Gastrocnemius medialis (tissue), 4 donors: ENCODE measurements at places on chromosomes 13 and 19.

GRCh38 chr13:44004878-44005277 lies 125.2 kb downstream of the LACC1 start:
- no peak overlapping the region for H3K4me3 ChIP-seq
- H3K27me3 ChIP-seq, result no peaks in the 10 kb centered on the region
- no peaks in the 10 kb centered on the region for H3K36me3 ChIP-seq

DNA sequence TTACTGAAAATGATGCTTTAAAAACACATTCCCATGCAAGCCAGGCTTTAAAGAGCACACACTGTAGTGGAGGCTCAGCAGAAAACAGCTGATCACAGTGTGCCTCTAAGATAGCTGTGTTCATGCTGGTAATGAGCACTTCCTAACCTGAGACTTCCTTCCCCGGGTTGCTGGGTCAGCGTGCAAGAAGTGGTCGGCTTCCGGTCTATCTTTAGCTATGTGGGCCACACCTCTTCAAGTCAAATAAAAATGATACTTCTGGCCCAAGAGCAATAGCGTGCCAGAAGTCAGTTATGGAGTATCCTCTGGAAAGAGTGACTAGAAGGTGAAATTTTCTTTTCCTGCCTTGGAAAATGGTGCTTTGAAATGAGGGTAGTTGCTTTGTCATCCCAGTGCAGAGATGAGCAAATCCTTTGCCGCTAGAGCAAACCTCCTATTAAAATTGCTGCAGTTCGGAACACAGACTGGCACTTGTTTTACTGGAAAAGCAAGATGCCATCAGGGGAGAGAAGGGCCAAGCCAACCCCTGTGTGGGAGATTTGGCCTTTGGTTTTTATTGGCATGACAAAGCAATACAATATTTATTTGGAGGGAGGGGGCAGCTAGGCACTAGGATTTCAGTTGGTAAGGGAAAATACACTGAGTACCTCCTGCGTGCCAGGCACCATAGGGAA lies 64.2 kb downstream of the ARHGAP35 start:
- H3K27ac ChIP-seq, result peak overlapping the region; percentile 85
- peaks cover 63% of the 10 kb centered on the region for H3K4me1 ChIP-seq

- H3K36me3 ChIP-seq, result no peaks in the 10 kb centered on the region
- H3K27ac ChIP-seq, result no peak overlapping the region
- no peak for DNase-seq
- no peak overlapping the region for H3K4me3 ChIP-seq
- no peaks in the 10 kb centered on the region for H3K27me3 ChIP-seq
- no peaks in the 10 kb centered on the region for H3K4me1 ChIP-seq
Observed at GRCh38 chr19:13484166-13484565, 22.1 kb downstream of the CACNA1A start.

DNA sequence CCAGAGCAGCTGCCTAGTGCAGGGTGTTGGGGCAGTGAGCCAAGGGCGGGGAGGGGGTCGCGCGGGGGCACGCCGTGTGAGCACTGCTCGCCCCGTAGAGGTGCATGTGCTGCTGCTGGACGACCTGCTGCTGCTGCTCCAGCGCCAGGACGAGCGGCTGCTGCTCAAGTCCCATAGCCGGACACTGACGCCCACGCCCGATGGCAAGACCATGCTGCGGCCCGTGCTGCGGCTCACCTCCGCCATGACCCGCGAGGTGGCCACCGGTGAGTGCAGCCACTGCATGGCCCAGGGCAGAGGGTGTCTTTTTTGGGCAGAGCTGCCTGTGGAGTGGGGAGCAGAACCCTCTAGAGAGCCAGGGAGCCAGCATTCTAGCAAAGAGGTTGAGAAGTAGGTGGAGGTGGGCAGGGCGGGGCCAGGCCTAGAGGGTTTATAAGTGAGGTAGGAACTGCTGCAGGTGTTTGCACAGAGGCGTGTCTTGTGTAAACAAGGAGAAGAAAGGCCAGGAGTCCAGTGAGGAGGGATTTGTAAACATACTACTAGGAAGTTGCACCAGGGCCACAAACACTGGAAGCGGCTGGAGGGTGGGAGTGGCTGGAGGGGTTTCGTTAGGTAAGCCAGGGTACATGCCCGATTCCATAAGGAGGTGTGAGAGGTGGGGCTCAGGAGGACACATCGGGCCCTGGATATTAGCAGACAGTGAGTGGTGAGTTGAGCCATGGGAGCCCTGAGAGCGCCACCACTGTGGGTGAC lies 21.3 kb downstream of the ARHGEF1 start:
- no peaks in the 10 kb centered on the region for H3K36me3 ChIP-seq
- no peaks in the 10 kb centered on the region for H3K27me3 ChIP-seq
- no peak overlapping the region for H3K4me3 ChIP-seq
- no peaks in the 10 kb centered on the region for H3K4me1 ChIP-seq
- DNase-seq, result no peak
- no peak overlapping the region for H3K27ac ChIP-seq

- H3K27ac ChIP-seq, result peak within 1 kb of the TSS; percentile 86
- peaks cover 61% of the 10 kb centered on the region for H3K4me1 ChIP-seq
- peak within 1 kb of the TSS; percentile 87 for H3K4me3 ChIP-seq
- no peaks in the 10 kb centered on the region for H3K36me3 ChIP-seq
Observed at GRCh38 chr19:2782936-2783780, at the start of gene SGTA. TSS of gene SGTA (minus strand) at chr19:2783273. CDS start at chr19:2769068, 14,205 bp downstream.

GRCh38 chr13:34681405-34681955 lies 260.6 kb upstream of the NBEA start:
- no peak for DNase-seq
- H3K4me3 ChIP-seq, result no peak overlapping the region
- H3K27me3 ChIP-seq, result no peaks in the 10 kb centered on the region
- H3K36me3 ChIP-seq, result no peaks in the 10 kb centered on the region
- peaks cover 4% of the 10 kb centered on the region for H3K4me1 ChIP-seq

DNA sequence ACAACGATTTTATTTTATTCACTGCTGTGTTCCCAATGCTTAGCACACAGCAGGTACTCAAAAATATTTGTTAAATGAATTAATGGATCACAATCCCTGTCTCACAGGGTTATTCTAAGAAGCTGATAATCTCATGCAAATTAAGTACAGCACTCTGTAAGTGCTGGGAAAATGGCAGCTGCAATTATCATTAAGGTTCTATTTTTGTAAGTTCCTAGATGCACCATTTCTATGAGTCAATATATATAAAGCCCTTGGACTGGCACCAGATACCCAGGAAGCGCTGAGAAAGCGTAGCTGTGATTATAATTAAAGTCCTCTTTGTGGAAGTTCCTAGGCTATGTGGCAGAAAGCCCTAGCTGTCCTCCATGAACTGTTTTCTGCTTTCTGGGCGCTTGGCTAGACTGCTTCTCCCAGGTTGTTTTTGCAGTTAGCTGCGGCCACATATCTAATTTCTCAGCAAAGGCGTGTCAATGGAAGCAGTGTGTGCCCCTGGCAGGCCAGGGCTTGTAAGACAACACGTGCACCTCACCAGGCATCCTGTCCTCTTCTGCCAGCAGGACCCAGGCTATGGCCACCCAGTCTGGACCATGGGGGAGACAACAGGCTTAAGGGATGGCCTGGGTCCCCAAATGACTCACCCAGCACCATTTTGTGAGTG lies 5.2 kb upstream of the SRRM5 start:
- H3K4me1 ChIP-seq, result no peaks in the 10 kb centered on the region
- no peaks in the 10 kb centered on the region for H3K36me3 ChIP-seq
- H3K27me3 ChIP-seq, result no peaks in the 10 kb centered on the region
- no peak overlapping the region for H3K27ac ChIP-seq
- no peak for DNase-seq

- no peaks in the 10 kb centered on the region for H3K4me1 ChIP-seq
- DNase-seq, result no peak
- H3K36me3 ChIP-seq, result no peaks in the 10 kb centered on the region
- no peaks in the 10 kb centered on the region for H3K27me3 ChIP-seq
- H3K4me3 ChIP-seq, result no peak overlapping the region
Observed at GRCh38 chr13:58963321-58963720, 1200.4 kb downstream of the DIAPH3 start.

GRCh38 chr19:9709305-9709704 lies 34.4 kb upstream of the ZNF562 start:
- H3K27me3 ChIP-seq, result peaks cover 4% of the 10 kb centered on the region
- H3K4me3 ChIP-seq, result no peak overlapping the region
- DNase-seq, result no peak
- no peak overlapping the region for H3K27ac ChIP-seq

DNA sequence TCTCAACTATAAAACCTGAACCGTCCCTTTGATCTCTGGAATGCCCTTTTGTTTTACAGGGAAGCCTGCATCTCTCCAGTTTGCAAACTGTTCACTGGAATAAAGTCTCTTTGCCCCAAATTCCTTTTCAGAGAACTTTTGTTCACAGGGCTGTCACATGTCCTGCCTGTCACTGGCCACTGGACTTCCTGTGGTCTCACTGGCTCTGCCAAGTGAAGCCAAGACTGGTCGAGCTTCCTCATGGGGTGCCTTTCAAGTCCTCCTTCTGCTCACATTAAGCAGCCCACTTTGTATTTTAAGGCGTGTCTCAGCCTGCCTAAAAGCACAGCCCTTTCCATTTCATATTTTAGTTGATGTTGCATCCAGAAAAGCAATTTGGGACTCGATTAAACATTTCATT lies 215.7 kb downstream of the KATNAL1 start:
- no peaks in the 10 kb centered on the region for H3K36me3 ChIP-seq
- no peak for DNase-seq
- no peak overlapping the region for H3K27ac ChIP-seq
- no peaks in the 10 kb centered on the region for H3K4me1 ChIP-seq
- no peak overlapping the region for H3K4me3 ChIP-seq

GRCh38 chr19:7863157-7863970 lies 10.8 kb downstream of the PRR36 start:
- no peak for DNase-seq
- no peaks in the 10 kb centered on the region for H3K36me3 ChIP-seq
- H3K27me3 ChIP-seq, result peaks cover 35% of the 10 kb centered on the region

- no peaks in the 10 kb centered on the region for H3K36me3 ChIP-seq
- no peak overlapping the region for H3K4me3 ChIP-seq
- no peaks in the 10 kb centered on the region for H3K4me1 ChIP-seq
- H3K27ac ChIP-seq, result no peak overlapping the region
Observed at GRCh38 chr13:40779049-40779448, 8.1 kb upstream of the MRPS31 start.

GRCh38 chr13:78806457-78806856 lies 147.5 kb upstream of the OBI1 start:
- H3K4me1 ChIP-seq, result no peaks in the 10 kb centered on the region
- H3K36me3 ChIP-seq, result no peaks in the 10 kb centered on the region
- H3K27me3 ChIP-seq, result no peaks in the 10 kb centered on the region
- H3K4me3 ChIP-seq, result no peak overlapping the region

DNA sequence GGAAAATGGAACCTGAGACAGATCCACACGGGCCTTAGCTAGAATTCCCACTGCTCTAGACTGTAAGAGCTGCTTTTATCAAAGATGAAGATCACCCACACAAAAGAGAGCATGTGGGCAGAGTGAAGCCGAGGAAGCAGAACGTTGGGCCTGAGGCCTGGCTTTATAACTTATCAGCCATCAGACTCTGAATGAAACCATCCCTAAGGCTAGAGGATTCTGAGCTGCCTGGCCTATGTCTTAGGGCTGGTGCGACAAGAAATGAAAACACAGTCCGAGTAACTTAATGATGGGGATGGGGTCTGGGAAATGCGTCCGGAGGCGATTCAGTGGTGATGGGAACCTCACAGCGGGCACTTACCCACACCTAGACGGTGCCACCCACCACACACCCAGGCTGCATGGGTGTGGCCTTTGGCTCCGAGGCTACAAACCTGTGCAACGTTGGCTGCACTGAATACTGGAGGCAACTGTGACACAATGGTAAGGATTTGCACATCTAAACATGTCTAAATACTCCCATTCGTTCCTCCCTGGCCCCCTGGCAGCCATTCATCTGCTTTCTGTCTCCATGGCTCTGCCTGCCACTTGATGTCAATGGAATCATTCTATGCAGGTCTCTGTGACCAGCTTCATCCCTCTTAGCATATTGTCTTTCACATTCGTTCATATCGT lies 62.0 kb downstream of the SLC15A1 start:
- no peaks in the 10 kb centered on the region for H3K4me1 ChIP-seq
- H3K36me3 ChIP-seq, result no peaks in the 10 kb centered on the region
- DNase-seq, result no peak

DNA sequence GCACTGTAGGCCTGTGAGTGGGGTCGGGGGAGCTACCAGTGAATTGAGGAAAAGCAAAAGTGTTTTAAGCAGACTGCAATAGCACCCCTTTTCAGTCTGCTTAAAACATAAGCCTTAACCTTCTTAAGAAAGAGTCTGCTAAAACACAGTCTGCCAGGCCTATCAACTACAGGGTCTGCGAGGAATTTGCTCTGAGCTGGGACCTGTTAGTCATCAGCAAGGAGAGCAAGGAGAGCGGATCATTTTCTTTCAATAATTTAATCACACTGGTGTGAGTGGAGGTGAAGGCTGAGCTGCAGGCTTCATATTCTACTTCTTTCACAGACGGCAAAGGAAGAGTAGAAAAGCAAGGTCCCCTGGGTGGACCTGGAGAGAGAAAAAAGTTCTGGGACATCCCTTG lies 342.7 kb downstream of the ENOX1 start:
- no peak overlapping the region for H3K4me3 ChIP-seq
- DNase-seq, result no peak
- no peak overlapping the region for H3K27ac ChIP-seq
- no peaks in the 10 kb centered on the region for H3K4me1 ChIP-seq
- H3K27me3 ChIP-seq, result no peaks in the 10 kb centered on the region
- H3K36me3 ChIP-seq, result no peaks in the 10 kb centered on the region

- H3K27ac ChIP-seq, result peak overlapping the region; percentile 98
- no peaks in the 10 kb centered on the region for H3K36me3 ChIP-seq
- peak; percentile 71 for DNase-seq
- H3K4me3 ChIP-seq, result peak overlapping the region; percentile 32
- peaks cover 84% of the 10 kb centered on the region for H3K4me1 ChIP-seq
Observed at GRCh38 chr19:16457195-16457953, 14.4 kb downstream of the EPS15L1 start.

- no peaks in the 10 kb centered on the region for H3K27me3 ChIP-seq
- H3K36me3 ChIP-seq, result no peaks in the 10 kb centered on the region
- H3K4me3 ChIP-seq, result no peak overlapping the region
- H3K27ac ChIP-seq, result no peak overlapping the region
- no peak for DNase-seq
Observed at GRCh38 chr13:44386913-44387556, 13.4 kb downstream of the SERP2 start.

GRCh38 chr13:109627649-109628048 lies 158.7 kb downstream of the IRS2 start:
- H3K27ac ChIP-seq, result peak overlapping the region; percentile 27
- no peaks in the 10 kb centered on the region for H3K4me1 ChIP-seq
- no peak for DNase-seq
- no peaks in the 10 kb centered on the region for H3K36me3 ChIP-seq
- H3K4me3 ChIP-seq, result no peak overlapping the region
- H3K27me3 ChIP-seq, result no peaks in the 10 kb centered on the region

GRCh38 chr19:50977626-50978025 lies 6.1 kb downstream of the KLK7 start:
- no peak overlapping the region for H3K4me3 ChIP-seq
- no peaks in the 10 kb centered on the region for H3K27me3 ChIP-seq
- H3K27ac ChIP-seq, result no peak overlapping the region
- no peaks in the 10 kb centered on the region for H3K36me3 ChIP-seq
